ENCODE measurements at places on chromosomes 11 and 22.

- peaks cover 5% of the 10 kb centered on the region for H3K36me3 ChIP-seq
- peaks cover 56% of the 10 kb centered on the region for H3K4me1 ChIP-seq
- no peaks in the 10 kb centered on the region for H3K27me3 ChIP-seq
- H3K27ac ChIP-seq = no peak overlapping the region
- H3K4me3 ChIP-seq = no peak overlapping the region
These were observed 8.2 kb downstream of the TOM1 start for GRCh38 chr22:35307892-35308291.

DNA sequence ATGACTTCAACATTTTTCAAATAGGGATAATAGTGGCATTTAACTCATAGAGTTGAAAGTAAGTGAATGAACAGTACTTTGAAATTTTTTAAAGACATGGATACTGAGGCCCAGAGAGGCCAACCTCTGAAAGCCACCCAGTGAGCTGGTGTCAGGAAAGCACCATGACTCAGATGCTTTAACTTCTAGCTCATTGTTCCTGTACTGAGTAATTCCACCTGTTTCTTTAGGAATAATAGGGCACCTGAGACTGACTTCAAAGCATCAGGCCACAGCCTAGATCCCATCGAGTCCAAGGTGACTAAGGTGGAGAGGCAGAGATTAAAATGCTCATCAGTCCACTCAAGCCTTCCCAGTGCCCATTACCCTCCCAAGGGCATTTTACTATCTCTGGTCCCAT is 491.8 kb upstream of the TENM4 start:
- H3K4me3 ChIP-seq = no peak overlapping the region
- H3K36me3 ChIP-seq = no peaks in the 10 kb centered on the region
- H3K27me3 ChIP-seq = no peaks in the 10 kb centered on the region
- H3K27ac ChIP-seq = no peak overlapping the region
- no peaks in the 10 kb centered on the region for H3K4me1 ChIP-seq

- peak overlapping the region; percentile 41 for H3K27ac ChIP-seq
- H3K4me1 ChIP-seq = peaks cover 32% of the 10 kb centered on the region
- H3K4me3 ChIP-seq = no peak overlapping the region
- H3K27me3 ChIP-seq = no peaks in the 10 kb centered on the region
- no peak for DNase-seq
- peaks cover 25% of the 10 kb centered on the region for H3K36me3 ChIP-seq
These were observed 40.2 kb downstream of the UVRAG start for GRCh38 chr11:75855206-75855605.

- peaks cover 3% of the 10 kb centered on the region for H3K27me3 ChIP-seq
- H3K4me3 ChIP-seq = no peak overlapping the region
- H3K36me3 ChIP-seq = no peaks in the 10 kb centered on the region
- no peak overlapping the region for H3K27ac ChIP-seq
- DNase-seq = no peak
- H3K4me1 ChIP-seq = peaks cover 3% of the 10 kb centered on the region
These were observed 736.9 kb downstream of the BRD1 start for GRCh38 chr22:49090853-49091135.

- H3K4me1 ChIP-seq = no peaks in the 10 kb centered on the region
- H3K27ac ChIP-seq = no peak overlapping the region
- H3K4me3 ChIP-seq = no peak overlapping the region
- no peak for DNase-seq
These were observed 22.4 kb downstream of the ADM start for GRCh38 chr11:10327254-10327653.

DNA sequence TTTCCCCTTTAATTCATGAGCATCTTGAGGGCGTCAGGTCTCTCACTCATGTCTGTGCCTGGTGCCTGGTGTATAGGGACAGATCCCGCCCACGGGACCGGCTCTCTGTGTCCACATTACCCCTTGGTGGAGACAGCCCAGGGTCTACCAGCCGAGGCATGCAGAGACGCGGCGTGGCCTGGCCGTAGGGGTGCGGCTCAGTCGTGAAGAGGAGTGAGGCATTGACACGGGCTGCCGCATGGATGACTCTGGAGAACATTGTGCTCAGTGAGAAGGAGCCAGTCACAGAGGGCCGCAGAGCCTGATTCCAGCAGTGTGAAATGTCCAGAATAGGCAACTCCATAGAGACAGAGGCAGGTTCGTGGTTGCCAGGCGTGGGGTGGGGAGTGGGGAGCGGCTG is 209.8 kb downstream of the TBC1D22A start:
- H3K4me1 ChIP-seq = peaks cover 16% of the 10 kb centered on the region
- no peak overlapping the region for H3K4me3 ChIP-seq

DNA sequence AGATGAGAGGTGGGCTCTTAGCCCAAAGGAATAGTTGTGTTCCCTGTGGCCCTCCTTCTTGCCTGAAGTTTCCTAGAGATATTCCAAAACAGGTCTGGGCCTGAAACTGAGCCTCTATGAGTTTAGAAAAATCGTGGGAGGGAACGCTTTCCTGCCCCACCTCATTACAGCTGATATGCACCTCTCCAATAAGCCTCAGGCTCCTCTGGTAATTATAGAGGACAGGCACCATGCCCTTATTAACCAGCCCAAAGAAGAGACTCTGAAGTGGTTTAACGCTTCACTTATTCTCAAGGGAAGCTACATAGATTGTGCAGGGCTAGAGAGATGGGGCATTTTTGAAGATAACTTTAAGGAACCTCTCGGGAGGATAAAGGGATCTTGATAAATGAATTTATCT is 3.4 kb upstream of the MPZL2 start:
- H3K36me3 ChIP-seq = peaks cover 1% of the 10 kb centered on the region
- no peak overlapping the region for H3K4me3 ChIP-seq
- H3K27ac ChIP-seq = no peak overlapping the region
- no peak for DNase-seq
- H3K27me3 ChIP-seq = peaks cover 18% of the 10 kb centered on the region

- H3K27me3 ChIP-seq = peaks cover 2% of the 10 kb centered on the region
- DNase-seq = no peak
- H3K4me1 ChIP-seq = no peaks in the 10 kb centered on the region
- no peak overlapping the region for H3K4me3 ChIP-seq
These were observed 113.6 kb upstream of the CADM1 start for GRCh38 chr11:115617767-115618166.

GRCh38 chr11:126115127-126115495 is 52.4 kb upstream of the CDON start:
- H3K27me3 ChIP-seq = peaks cover 3% of the 10 kb centered on the region
- H3K4me3 ChIP-seq = no peak overlapping the region
- no peak for DNase-seq
- H3K36me3 ChIP-seq = no peaks in the 10 kb centered on the region
- no peaks in the 10 kb centered on the region for H3K4me1 ChIP-seq

DNA sequence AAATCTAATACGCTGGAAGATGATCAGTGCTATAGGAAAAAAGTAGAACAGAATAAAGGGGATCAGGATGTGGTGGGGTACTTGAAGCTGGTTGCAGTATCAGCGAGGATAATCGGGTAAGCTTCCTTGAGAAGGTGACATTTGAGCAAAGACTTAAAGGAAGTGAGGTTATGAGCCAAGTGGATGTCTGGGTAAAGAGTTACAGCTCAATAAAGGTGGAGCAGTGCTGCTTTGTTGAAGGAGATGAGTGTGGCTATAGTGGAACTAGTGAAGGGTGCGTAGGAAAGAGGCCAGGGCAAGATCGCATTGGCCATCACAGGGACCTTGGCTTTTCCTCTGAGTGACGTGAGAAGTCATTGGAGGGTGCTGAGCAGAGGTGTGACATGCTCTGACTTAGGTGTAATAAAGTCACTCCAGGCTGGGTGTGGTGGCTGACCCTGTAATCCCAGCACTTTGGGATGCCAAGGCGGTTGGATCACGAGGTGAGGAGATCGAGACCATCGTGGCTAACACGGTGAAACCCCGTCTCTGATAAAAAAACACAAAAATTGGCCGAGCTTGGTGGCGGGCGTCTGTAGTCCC is 2.3 kb upstream of the SYVN1 start:
- no peaks in the 10 kb centered on the region for H3K27me3 ChIP-seq
- H3K4me3 ChIP-seq = no peak overlapping the region
- H3K4me1 ChIP-seq = peaks cover 31% of the 10 kb centered on the region
- H3K36me3 ChIP-seq = peaks cover 13% of the 10 kb centered on the region
- DNase-seq = no peak

DNA sequence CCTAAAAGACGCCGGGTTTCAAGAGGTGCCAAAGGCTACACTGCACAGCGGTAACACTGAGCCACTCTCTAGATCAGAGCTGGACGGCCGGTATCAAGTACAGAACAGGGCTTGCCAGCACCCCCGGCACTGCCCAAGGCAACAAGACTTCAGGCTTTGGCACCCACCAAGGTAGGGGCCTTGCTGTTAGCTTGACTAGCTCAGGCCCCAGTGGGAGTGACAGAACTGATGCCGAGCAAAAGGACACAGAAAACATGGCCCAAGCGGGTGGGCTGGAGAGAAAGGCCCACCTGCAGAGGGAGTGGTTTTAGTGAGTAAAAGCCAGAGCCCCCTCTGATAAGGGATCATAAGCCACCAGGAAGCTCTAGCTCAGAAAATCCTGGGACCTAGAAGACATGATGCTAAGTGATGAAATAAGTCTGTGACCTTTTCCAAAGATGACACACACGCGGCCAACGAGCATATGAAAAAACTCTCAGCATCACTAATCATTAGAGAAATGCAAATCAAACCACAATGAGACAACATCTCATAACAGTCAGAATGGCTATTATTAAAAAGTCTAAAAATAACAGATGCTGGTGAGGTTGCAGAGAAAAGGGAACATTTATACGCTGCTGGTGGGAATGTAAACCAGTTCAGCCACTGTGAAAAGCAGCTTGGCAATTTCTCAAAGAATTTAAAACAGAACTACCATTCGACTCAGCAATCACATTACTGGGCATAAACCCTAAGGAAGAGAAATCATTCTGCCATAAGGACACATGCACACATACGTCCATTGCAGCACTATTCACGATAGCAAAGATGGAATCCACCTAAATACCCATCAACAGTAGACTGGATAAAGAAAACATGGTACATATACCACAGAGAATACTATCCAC is 12.9 kb downstream of the EHD1 start:
- peak overlapping the region; percentile 94 for H3K27ac ChIP-seq
- no peak for DNase-seq
- peaks cover 56% of the 10 kb centered on the region for H3K4me1 ChIP-seq
- peaks cover 17% of the 10 kb centered on the region for H3K36me3 ChIP-seq
- H3K27me3 ChIP-seq = no peaks in the 10 kb centered on the region

- H3K36me3 ChIP-seq = peaks cover 19% of the 10 kb centered on the region
- no peaks in the 10 kb centered on the region for H3K27me3 ChIP-seq
- no peak for DNase-seq
- H3K4me3 ChIP-seq = no peak overlapping the region
- H3K27ac ChIP-seq = peak overlapping the region; percentile 2
These were observed 28.7 kb downstream of the SNU13 start for GRCh38 chr22:41659941-41660340.

DNA sequence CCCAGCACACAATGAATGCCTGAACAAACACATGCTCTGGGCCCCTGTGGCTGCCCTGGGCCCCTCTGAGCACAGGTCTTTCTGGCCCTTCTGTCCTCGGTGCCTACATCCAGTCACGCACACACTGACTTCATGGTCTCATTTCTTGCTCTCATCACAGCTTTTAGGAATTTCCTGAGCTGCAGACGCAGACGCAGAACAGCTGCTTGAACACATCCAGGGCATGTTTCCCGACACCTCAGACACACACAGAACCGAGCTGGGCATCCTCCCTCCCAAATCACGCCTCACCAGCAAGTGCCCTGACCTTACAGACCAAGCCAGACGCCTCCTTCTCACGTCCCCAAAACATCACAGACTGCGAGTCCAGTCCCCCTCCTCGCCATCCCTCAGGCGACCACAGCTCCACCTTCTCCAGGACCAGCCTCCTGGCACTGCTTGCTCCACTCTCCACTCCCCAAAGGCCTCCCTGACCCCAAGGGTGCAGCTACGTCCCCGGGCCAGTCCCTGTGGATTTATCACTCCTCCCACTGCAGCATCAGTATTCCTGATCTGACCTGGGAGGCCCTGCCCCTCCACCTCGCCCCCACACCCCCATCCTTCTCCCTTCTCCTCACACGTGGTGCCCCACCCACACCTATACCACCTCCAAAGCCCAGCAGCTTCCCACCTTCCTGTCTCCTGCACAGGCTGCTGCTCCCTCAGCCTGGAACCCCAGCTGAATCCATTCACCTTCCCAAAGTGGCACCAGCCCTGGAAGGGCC is 12.9 kb downstream of the SIRT3 start:
- H3K4me1 ChIP-seq = peaks cover 8% of the 10 kb centered on the region
- H3K27me3 ChIP-seq = no peaks in the 10 kb centered on the region
- H3K27ac ChIP-seq = no peak overlapping the region
- peaks cover 18% of the 10 kb centered on the region for H3K36me3 ChIP-seq
- no peak overlapping the region for H3K4me3 ChIP-seq

- no peak overlapping the region for H3K27ac ChIP-seq
- H3K4me1 ChIP-seq = no peaks in the 10 kb centered on the region
- DNase-seq = no peak
- no peaks in the 10 kb centered on the region for H3K36me3 ChIP-seq
These were observed 811.1 kb upstream of the RAG2 start for GRCh38 chr11:37409124-37409523.

- no peak for DNase-seq
- peak within 1 kb of the TSS; percentile 93 for H3K27ac ChIP-seq
- peaks cover 28% of the 10 kb centered on the region for H3K4me1 ChIP-seq
- H3K4me3 ChIP-seq = peak within 1 kb of the TSS; percentile 97
These were observed at the start of gene IFITM1 for GRCh38 chr11:313787-314553. Gene IFITM1 (plus strand): TSS chr11:314040. CDS start chr11:314171, 131 bp downstream.

GRCh38 chr11:2149864-2150847 is 10.9 kb downstream of the INS start:
- no peaks in the 10 kb centered on the region for H3K36me3 ChIP-seq
- no peak for DNase-seq
- peaks cover 22% of the 10 kb centered on the region for H3K27me3 ChIP-seq
- no peak overlapping the region for H3K27ac ChIP-seq

DNA sequence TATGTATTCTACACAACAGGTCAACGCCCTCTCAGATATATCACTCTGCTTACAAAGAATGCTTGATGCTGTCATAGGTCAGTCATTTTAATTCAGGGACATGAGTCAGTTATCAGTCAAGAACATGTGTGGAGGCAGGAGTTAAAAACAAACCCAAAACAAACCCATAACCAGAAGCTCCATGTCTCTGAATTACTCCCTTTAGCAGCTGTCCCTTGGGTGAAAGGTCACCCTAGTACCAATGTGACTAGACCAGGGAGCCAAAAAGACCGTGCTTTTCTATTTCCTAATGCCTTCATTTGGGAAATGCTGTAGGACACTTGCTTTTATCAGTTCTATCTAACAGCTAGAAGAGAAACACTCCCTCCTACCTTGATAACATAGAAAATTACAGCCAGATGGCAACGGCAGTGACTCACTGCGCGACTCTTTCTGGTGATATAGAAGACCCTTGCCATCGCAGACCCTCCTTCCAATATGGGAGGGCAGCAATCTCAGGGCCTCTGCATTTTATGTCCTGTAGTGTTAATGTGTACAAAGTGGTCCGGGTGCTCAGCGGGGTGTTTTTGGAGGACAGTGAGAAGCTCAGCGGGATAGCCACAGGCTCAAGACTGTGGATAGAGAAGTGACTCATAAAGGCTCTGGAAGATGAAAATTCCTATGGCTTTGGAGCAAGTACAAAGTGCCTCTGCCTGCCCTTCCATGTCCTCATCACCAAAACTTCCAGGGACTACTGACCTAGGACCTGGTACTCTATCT is 24.8 kb downstream of the APOL5 start:
- DNase-seq = no peak
- H3K36me3 ChIP-seq = no peaks in the 10 kb centered on the region
- no peak overlapping the region for H3K27ac ChIP-seq
- peaks cover 38% of the 10 kb centered on the region for H3K27me3 ChIP-seq
- H3K4me1 ChIP-seq = peaks cover 8% of the 10 kb centered on the region
- H3K4me3 ChIP-seq = no peak overlapping the region
